ENCODE measurements at places on chromosomes 3 and 15. TPM values are rescaled to one million over a fixed set of nuclear protein-coding genes. Genes with fewer than 3 reads are reported as not detected.

Gene SPTSSB
- not detected for total RNA-seq

GRCh38 chr3:113186566-113186965 is 24.8 kb upstream of the BOC start:
- H3K4me1 ChIP-seq, result no peaks in the 10 kb centered on the region
- no peak for DNase-seq
- no peak overlapping the region for H3K4me3 ChIP-seq
- H3K27ac ChIP-seq, result no peak overlapping the region
- H3K36me3 ChIP-seq, result no peaks in the 10 kb centered on the region

Gene KIF23
- total RNA-seq, result not detected

DNA sequence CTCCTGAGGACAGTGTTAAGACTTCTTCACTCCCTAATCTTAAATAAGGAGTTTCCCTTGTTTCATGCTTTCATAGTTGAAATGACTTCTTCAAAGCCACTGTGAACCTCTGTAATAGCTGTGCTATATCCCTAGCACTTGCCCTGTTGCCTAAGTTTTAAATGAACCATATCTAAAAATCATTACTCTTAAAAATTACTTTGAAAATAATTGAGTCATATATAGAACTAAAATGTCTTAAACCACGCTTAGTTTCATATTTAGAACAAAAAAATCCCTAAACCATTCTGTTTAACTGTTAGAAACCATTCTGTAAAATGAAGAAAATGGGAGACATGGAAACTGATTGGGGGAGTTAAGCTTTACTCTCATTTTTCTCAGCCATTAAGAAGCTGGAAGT is 29.8 kb downstream of the DNAJC19 start:
- DNase-seq, result no peak
- H3K27me3 ChIP-seq, result no peaks in the 10 kb centered on the region
- H3K4me1 ChIP-seq, result no peaks in the 10 kb centered on the region
- no peak overlapping the region for H3K4me3 ChIP-seq

DNA sequence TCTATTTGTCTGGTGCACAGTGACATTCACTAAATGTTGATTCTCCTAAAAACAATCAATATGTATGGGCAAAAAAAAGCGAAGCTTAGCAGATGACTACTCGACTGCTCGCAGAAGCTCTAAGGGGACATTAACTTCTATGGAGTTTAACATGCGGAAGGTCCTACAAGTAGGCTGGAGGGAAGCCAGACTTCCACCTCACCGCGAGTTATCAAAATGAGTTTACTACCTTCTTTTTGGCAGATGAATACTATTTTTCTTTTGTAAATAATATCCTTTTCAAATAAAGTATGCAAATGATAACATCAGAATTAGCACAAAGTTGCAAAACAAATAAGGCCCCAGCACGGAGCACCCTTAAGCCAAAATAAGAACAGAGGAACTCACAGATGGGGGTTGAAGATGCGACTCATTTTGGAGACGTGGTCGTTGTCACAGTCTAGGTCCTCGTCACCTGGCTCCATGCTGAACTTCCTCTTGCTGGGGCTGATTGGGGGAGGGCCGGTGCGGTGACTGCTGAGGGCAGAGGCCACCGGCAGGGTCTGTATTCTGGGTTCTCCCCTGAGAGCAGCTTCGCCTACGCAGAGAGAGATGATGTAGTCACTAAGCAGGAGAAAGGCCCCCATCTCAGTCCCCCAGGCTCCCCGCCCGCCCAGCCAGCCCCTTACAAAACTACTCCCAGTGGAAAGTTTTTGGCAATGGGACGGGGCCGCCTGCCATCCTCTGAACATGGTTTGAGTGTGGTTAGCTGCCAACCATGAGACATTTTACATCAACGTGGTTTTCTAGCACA is 42.1 kb downstream of the VGLL4 start:
- peaks cover 85% of the 10 kb centered on the region for H3K4me1 ChIP-seq
- H3K27ac ChIP-seq, result peak overlapping the region; percentile 72
- H3K4me3 ChIP-seq, result no peak overlapping the region
- H3K27me3 ChIP-seq, result no peaks in the 10 kb centered on the region
- DNase-seq, result peak; percentile 71
- no peaks in the 10 kb centered on the region for H3K36me3 ChIP-seq

GRCh38 chr3:193971966-193972365 is 164.0 kb upstream of the HES1 start:
- H3K27ac ChIP-seq, result no peak overlapping the region
- no peaks in the 10 kb centered on the region for H3K36me3 ChIP-seq
- DNase-seq, result no peak
- H3K4me3 ChIP-seq, result no peak overlapping the region

DNA sequence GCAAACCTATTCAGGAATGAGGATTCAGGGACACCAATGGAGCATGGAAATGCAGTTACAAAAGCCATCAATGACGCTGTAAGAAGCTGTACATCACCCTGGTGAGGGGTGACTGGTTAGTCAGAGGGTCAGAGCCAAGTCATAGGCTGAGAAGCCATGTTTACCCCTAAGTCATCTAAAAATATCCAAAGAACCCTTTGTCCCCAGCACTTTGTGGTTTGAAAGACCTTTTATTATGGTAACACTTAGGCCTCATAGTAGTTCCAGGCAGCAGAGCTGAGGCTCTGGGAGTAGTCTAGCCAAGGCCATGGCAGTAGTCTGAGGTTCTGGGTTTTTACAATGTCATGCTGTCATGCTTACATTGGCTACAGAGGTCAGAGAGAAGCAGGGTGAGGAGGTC is 131.2 kb downstream of the CTNNB1 start:
- H3K36me3 ChIP-seq, result no peaks in the 10 kb centered on the region
- H3K27me3 ChIP-seq, result no peaks in the 10 kb centered on the region
- H3K4me1 ChIP-seq, result no peaks in the 10 kb centered on the region
- no peak for DNase-seq

Gene RNF111
- total RNA-seq, result 18.6 TPM

Data from heart left ventricle (tissue), 16 donors.